ENCODE measurements at places on chromosomes 2 and 18.

DNA sequence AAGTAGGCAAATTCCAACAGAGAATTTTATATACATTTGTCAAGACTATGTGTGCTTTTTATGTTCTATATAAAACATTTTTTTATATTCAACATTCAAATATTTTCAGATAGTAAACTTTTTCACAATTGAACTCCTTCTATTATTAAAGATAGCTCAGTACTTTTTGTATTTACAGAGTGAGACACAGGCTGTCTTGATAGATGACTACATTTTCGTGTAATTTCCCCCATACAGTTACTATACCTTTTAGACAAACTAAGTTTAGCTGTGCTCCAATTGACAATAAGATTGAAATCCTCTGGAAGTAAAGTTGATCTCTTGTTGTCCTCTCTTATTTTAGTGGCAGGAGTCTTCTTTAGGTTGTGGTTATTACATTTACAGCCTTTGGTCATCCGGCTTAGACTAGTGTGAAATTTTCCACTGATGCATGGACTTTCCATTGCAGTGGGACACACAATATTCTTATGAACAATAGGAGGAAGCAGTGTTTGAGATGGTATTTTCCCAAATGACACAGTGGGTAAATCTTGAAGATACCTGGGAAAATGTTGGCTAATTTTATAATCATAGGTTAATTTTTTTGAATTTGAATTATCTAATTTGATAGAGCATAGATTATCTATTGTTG lies 21.0 kb downstream of the ZSWIM2 start:
- no peak for DNase-seq

GRCh38 chr18:61949946-61950345 lies 57.1 kb upstream of the RNF152 start:
- no peak for DNase-seq

DNA sequence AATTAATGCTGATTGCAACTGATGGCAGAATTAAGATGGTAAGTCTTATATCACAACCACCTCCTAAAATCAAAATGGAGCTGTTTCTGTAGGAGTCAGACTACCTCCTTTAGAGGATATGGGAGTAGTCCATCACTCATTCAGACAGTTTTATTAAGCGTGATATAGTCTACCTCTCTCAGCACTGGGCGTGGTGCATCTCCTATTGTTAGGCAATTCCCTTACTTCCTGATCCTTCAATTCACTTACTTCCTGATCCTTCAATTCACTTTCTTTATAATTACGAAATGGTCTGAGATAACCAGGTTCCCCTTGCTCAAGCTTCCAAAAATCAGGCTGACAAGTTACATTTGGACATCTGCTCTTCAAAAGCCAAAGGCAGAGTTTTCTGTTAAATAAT lies 31.9 kb downstream of the ATP8B1 start:
- DNase-seq: no peak

- no peak for DNase-seq
These were observed 173.7 kb downstream of the ACKR3 start for GRCh38 chr2:236743039-236743920.

DNA sequence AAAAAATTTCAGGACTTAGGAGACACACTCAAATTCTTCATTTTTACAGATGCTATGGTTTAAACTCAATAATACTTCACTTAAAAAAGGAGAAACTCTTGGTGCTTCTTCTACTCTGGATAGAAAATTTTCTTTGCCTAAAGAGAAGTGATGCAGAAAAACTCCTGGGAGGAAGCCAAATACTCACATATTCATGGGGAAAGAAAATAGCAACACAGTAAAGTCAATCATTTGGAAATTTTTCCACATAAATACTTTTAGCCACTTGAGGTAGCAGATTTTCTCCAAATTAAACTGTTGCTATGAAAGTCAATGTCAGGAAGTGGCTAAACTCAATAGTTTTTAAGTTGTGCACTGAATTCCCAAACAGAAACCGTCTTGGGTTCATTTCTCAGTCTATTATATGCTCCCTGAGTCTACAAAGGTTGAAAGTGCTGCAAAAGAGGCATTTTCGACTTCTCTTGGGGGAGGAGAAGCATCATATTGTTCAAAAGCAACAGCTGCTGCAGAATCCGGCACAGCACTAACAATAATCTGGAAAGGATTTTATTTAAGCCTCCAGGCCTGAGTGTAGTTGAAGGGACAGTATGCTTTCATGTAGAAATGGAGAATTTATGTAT lies 81.1 kb downstream of the UPP2 start:
- DNase-seq: no peak

DNA sequence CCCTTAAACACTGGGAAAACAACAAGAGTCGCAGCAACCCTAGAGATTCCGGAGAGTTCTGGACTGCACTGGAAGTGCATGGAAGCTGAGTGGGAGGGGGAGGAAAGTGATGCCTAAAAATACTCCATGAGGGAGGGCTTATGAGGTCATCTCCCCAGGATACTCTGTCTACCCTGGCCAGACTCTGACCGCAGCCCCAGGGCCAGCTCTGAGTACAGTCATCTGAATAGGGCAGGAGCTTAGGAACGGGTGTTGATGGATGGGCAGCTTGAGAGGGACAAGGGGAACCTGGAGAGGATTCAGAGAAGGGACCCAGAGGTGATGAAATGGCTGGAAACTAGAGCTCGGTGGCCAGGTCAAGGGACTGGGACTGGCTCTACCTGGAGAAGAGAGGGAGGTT lies 79.3 kb upstream of the IGFBP5 start:
- no peak for DNase-seq

GRCh38 chr18:45342653-45343052 lies 272.6 kb upstream of the SLC14A2 start:
- DNase-seq: no peak

- no peak for DNase-seq
These were observed 111.7 kb downstream of the CDH2 start for GRCh38 chr18:28065031-28065792.
